ENCODE measurements at places on chromosomes 3 and 15.
A peak's percentile ranks its signal among the peaks of the same experiment; 100 is the strongest.

DNA sequence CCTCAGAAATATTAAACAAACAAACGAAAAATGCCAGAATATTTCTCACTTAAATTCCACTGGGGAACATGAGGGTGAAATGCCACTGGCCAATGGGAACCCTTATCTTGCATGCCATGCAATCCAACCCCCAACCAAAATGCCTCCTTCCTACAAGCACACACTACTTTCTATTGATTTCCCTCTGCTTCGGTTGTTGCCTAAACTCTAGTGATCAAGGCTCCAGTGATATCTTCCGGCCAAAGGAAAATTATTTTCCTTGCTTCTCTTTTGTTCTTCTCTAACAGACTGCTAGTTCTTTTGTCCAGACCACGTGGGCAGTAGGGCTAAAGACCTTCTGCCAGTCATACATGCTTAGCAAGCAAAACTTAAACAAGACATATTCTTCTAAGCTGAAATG lies 115.7 kb downstream of the TMCC1 start:
- no peak for DNase-seq

- DNase-seq = peak; percentile 67
These were observed 829 bp upstream of the SKIL start for GRCh38 chr3:170356596-170357175.

DNA sequence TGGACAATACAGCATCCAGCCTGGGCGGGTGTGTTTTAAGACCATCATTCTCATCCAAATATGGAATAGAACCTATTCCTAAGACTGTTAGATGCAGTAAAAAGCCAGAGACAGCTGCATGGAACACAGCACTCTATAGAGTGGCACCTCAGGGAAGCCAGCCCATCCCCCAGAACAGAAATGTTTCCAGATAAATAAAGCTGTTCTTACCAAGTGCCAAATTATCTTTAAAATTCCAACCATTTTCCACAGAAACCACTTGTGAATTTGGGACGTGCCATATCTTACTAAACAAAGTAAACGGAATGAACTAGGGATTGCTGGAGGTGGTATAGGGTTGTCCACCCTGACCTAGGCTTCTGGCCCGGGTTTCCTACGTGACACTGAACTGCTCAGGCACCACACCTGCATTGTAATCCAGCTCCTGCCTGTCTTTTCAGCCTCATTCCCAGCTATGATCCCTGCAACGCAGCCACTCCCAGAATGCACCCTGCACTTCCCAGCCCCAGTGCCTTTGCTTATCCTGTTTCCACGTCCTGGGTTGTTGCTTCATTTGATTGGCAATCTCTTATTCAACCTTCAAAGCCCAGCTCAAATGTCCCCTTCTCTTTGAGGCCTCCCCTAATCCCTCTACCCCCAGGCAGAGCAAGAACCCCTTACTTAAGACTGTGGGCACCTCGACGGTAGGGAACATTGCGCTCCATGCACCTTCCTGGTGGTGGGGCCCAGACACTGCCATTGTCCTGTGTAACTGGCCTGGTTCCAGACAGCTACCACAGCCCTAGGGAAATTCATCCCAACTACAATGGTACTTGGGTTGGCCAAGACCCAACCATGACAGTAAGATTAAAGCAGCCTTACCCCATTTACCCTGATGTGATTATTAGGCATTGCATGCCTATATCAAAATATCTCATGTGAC lies 100.2 kb downstream of the IQSEC1 start:
- no peak for DNase-seq

DNA sequence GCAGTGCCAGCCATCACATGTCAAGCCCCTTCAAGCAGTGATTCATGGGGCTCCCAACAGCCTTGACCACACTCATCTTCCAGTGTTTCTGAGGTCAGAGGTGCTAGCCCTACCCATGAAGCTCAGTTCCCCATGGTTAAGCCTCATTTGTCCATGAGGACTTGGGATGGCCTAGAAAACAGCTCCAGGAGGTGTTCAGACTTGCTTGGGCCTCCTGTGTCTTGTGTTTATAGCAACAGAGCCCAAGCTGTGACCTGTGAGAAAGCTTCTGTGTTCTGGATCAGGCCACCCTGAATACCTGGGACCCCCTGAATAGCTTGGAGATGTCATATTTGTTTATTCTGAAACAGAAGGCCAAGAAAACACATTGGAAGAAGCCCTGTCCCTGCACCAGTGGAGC lies 36.7 kb downstream of the LARP6 start:
- no peak for DNase-seq

GRCh38 chr3:161682715-161683114 lies 186.1 kb downstream of the OTOL1 start:
- DNase-seq = no peak

DNA sequence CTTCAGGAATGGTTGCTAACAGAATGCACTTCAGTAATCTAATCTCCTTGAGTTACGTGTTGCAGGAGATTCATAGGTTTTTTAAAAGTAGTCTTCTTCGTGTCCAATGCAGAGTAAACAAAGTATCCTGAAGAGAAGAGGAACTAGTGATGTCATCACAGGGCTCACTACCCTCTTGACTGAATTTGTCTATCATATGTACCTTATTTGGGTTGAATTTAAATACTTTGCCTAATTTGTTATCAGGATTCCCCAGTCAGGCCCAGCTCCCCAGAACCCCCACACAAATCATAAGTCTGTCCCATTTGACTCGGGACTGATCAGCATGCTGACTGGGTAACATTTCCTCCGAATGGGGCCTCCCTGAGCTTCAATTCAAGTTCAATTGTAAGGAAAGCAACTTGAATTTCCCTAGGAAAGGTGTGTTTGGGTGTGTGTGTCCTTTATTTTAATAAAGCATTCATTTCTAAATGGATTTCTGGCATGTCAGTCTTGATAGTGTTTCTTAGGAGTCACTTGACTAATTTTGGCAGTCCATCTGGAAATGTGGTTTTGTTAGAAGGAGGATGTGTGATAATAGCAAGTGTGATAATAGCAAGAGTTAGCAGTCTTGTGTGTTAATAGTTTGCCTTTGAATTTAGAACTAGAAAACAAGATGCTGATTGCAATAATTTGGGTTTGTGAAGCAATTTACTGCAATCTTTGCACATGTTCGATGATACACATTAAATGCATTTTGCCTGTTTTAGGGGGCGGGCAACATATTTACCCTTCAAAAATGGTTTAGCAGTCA lies 21.9 kb downstream of the OXNAD1 start:
- no peak for DNase-seq

GRCh38 chr3:134312873-134313846 lies 61.1 kb downstream of the AMOTL2 start:
- peak; percentile 44 for DNase-seq

DNA sequence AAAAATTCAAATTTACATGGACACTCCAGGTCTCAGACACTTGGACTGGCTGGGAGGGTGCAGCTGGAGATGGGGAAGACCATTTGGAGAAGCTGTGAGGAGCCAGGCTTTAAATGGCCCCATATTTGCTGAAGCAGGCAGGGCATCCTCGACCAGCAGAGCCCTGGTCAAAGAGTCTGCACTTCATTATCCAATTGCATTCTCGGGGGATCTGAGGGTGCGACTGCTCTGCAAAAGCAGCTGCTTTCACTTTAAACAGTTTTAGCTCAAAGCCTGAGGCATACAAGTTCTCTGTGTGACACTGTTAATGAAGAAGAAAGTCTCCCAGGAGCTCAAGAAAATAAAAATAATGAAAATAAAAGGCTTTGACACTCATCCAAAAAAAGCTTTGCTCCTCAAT lies 98.0 kb upstream of the SLC25A36 start:
- DNase-seq = no peak

Data from neural crest cell (in vitro differentiated cells).